ENCODE measurements at places on chromosomes 16 and 17. TPM values are rescaled to one million over a fixed set of nuclear protein-coding genes. Genes with fewer than 3 reads are reported as not detected.

Gene VTN
- 54.1 TPM for total RNA-seq

- no peak for DNase-seq
Measured at GRCh38 chr16:74577882-74578366, 29.0 kb downstream of the GLG1 start.

Gene ABCA10
- 1.2 TPM for total RNA-seq

- DNase-seq = no peak
Measured at GRCh38 chr16:89040391-89040790, 53.3 kb upstream of the ACSF3 start.

Gene LONP2
- 61.5 TPM for total RNA-seq

DNA sequence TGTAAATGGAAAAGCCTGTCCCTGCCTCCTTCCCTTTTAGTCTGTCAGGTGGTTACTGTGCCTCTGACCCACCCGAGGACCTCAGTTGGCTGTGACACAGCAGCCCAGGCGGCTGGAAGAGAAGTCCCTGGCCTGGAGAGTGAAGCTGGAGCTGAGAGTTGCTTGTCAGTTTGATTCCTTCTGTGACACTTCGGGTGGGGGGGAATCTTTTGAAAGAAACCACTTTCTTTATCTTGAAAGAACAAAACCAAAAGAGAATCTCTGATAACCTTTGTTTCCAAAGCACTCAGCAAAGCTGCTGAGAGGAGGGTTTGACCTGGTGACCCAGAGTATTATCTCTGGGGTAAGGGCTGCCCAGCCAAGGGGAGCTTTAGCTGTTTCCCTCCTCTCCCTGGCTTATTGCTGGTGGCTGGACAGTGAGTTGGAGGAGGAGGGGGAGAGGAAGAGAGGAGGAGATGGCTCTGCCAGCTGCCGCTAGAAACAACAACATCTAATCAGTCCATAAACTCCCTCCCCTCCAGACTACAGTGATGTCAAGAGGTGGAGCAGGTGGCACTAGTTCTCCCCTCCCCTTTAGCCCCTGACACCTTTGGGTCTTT lies 34.0 kb downstream of the YPEL2 start:
- no peak for DNase-seq
